Smooth muscle cell of the brain vasculature (primary cell): ENCODE measurements at places on chromosomes 3 and 15.
A peak's percentile ranks its signal among the peaks of the same experiment; 100 is the strongest.

DNA sequence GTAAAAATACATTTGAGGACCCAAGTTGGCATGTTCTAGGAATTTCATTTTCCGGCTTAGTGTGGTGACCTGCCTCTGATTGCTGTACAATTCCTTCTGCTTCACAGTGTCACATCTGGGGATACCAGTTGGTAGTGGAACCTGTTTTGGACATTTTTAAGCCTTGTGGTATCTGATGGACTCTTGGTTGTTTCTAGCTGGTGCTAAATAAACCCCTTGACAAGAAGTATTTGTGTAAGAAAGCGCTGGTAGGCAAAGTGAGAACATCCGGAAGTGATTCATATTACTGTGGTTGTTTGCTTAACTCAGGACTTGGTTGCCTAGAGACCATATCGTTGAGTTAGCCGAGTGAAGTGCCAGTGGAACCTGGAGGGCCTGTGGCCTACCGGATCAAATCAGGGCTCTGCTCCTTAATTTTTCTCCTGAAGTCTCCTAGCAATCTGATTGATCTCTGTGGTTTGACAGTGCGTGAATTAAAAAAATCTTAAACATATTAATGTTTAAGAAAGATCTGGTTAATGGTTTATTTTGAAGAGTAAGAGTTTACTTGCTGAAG is 12.8 kb downstream of the IQGAP1 start:
- DNase-seq, result peak; percentile 86

GRCh38 chr3:189360291-189360690 is 188.5 kb downstream of the TPRG1 start:
- DNase-seq, result no peak

DNA sequence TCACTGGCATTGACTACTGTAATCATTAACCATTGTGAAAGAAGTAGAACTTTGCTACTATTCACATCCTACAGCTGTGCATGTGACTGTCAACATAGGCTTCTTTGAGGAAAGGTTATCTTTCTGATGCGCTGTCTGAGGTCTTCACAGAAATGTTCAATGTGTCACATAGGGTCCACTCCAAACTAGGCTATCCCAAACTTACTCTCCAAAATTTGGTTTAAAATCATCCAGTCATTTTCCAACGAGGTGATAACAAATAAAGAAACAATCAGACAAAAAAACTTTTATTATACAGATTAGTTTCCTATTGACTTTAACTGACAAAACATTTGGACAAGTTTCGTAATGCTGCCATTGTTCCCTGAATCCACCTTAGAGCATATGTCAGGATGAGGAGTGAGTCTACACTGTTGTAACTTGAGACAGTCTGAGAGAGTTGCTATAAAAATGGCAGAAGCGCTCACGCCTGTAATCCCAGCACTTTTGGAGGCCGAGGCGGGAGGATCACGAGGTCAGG is 511.6 kb downstream of the PLOD2 start:
- no peak for DNase-seq

DNA sequence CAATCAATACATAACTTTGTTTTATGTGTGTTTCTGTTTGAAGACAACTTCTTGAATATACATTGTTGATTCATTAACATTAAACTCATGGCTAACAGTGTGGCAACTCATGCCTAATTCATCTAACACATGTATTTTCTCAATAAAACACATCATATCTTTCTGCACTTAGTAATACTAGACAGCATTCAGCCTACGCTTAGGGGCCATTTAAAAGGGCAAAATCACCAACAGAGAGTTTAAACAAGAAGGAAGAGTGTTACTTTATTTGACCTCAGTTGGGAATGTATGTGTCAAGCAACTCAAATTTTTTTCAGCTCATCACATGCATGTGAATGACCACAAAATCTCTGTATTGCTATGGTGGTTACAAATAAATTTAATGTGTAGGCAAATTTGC is 128.8 kb upstream of the AADACL2 start:
- DNase-seq, result no peak

GRCh38 chr3:187568171-187568570 is 102.0 kb downstream of the SST start:
- no peak for DNase-seq

DNA sequence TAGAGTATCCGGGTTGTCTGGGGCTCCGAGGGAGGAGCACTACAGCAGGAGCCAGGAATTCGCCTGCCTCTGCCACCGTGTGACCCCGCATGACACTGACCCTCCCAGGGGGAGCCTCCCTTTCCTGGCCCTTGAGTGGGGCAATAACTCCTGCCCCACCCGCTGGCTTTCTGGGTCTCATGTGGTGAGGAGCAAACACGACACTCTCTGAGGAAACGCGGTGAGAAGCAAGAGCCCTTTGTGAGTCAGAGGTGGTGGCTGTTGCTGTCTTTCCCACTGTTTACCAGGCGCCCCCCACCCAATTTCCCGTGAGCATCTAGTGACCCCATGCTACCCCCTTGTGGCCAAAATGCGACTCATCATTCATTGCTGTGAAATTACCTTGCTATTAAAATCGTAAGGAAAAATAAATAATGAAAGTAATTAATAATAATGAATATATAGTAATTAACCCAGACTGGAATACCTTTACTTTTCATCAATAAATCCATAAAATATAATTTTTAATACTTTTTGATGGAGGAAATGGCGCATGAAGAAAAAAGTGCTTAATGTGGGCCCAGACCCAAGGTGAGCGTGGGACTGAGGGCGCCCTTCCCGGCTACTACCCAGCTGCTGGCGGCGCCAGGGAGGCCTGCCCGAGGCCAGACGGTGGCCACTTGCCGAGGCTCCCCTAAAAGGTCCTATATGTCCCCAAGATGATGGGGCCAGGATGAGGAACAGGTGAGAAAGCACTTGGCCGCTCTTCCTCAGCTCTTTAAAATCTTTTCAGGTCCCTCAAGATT is 29.3 kb downstream of the CCNL1 start:
- DNase-seq, result peak; percentile 80

GRCh38 chr3:1087066-1087560 is 5.7 kb upstream of the CNTN6 start:
- DNase-seq, result peak; percentile 7

- no peak for DNase-seq
Observed at GRCh38 chr15:58669108-58669507, 80.4 kb downstream of the ADAM10 start.

DNA sequence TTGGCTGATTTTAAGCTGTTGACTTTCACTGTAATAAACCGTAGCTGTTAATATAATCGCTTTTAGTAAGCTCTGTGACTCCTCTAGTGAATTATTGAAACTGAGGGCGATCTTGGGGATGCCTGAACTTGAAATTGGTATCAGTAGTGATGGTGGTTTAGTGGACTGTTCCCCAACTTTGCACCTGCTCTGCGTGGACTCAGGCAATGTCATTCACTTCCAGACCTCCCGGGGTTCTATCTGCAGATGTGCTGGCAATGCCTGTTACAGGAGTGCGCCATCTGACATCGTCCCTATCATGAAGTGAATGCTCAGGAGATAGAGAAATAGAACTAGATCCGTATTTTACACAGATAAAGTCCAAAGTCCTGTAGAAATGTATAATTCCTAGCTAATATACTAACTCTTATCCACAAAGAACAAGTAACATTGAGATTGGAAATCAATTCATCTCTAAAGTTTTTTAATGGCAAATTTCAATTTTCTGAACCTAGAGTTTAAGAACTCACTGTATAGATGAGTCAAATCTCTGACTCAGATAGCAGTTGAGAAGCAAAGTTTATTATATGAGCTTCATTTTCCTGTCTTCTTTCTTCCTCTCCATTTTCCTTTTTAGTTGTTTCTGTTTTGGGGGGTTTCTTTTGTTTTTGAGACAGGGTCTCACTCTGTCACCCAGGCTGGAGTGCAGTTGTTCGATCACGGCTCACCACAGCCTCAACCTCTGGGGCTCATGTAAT is 51.8 kb downstream of the HEG1 start:
- DNase-seq, result no peak

DNA sequence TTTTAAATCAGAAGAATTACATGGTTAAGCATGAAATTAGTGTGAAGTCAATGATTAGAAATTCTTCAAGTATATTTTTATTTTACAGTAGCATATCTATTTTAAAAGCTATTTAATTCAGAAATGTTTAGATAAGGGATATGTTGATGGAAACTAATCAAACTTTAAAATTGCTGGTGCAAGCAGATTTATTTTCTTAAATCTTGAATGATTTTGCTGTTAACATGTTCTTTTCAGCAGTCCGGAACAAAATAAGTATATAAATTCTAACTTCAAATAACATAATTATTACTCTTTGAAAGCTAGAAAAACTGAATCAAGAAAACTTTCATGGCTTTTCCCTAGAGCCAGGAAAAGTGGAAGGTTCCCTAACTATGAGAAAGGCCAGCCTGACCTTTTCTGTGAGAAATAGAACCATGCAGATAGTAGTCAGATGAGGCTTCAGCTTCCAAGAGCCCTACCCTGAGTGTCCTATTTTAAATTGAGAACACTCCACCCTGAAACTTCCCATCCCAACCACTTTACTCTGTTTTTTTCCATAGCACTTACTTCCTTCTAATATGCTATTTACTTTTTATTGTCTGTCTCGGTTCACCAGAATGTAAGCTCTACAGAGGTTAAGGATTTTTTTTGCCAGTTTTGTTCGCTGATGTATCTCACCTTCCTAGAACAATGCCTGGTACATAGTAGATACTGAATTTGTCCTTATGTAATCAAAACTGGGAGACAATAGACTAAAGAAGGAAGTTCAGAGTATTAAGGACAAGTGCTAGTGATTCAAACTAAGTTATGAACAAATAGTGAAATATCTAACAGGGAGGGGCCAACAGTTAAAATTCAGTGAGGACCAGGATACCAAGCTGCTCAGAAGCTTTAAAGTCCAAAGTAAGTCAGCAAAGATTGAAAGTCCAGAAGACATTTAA is 66.8 kb downstream of the CD200R1L start:
- DNase-seq, result no peak

DNA sequence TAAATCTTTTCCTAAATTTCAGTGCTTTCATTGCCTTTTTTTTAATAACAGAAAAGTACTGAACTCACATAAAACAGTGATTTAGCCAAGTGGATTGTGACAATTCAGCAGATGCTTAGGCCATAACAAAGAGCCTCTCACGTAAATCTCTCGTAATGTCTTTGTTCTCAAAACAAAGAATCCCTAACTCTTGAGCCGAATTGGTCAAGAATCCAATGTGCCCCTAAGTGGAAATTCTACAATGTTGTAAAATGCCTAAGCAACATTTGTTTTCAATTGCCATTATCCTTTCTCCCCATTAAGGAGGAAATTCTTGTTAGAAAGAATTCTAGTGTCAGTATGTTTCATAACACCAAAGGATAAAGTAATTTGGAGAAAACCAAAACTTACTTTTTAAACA is 235.7 kb upstream of the THBS1 start:
- no peak for DNase-seq
